ENCODE measurements at places on chromosomes 13 and 19.

DNA sequence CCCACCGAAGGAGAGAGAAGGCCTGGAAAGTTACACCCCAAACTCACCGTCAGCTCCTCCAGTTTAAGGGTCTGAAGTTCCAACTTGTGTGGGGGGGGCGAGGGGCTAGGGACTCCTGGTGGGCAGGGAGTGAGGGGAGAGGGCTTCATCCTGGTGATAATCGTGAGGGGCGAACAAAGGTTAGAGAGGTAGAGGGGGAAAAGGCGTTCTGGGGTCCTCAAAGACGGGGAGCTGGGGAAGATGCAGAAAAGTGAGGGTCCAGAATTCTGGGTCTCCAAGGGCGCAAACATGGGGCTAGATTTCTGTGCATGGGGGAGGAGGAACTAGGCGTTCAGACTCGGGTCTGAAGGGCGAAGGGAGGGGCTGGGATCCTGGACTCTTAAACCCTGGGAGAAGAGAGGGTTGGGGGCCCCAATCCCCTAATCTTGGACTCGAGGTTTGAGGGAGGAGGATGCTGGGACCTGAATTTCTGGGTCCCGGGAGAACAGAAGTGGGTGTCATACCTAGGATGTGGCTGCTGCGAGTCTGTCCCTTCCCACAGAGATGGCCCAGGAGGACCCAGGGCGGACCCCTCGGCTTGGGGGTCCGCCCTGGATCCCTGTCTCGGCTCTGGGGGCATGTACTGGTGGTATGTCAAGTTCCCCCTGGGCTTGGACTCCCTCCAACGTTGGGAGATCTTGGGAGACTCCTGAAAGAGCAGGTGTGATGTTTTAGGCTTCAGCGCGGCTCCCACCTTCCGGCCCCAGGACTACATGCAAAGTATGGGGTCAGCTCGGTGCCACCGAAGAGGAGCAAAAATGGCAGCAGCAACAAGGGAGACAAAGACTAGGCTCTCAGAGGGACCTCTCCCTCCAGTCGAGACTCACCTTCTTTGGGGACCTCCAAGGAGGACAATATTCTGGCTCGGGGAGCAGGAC is 4.5 kb downstream of the MAMSTR start:
- DNase-seq: no peak

GRCh38 chr19:18349524-18350128 is 9.2 kb downstream of the PGPEP1 start:
- DNase-seq: no peak

- DNase-seq: no peak
Measured at GRCh38 chr13:100506600-100507422, 81.8 kb downstream of the GGACT start.

GRCh38 chr13:89602655-89603054 is 1744.8 kb upstream of the MIR17HG start:
- no peak for DNase-seq

GRCh38 chr13:26984337-26984736 is 187.3 kb downstream of the USP12 start:
- no peak for DNase-seq

GRCh38 chr19:58516964-58517833 is 2.4 kb downstream of the ZBTB45 start:
- no peak for DNase-seq

Measured in stimulated activated CD4-positive, alpha-beta T cell treated with anti-CD3 and anti-CD28 coated beads, Interleukin-2, amount 100 ng/mL, for 48 hours (primary cell).